ENCODE measurements at places on chromosomes 4 and X. TPM values are rescaled to one million over a fixed set of nuclear protein-coding genes. Genes with fewer than 3 reads are reported as not detected.

GRCh38 chr4:30656828-30657227 lies 63.3 kb upstream of the PCDH7 start:
- DNase-seq: no peak

The GCNA gene
- 3.1 TPM for total RNA-seq

DNA sequence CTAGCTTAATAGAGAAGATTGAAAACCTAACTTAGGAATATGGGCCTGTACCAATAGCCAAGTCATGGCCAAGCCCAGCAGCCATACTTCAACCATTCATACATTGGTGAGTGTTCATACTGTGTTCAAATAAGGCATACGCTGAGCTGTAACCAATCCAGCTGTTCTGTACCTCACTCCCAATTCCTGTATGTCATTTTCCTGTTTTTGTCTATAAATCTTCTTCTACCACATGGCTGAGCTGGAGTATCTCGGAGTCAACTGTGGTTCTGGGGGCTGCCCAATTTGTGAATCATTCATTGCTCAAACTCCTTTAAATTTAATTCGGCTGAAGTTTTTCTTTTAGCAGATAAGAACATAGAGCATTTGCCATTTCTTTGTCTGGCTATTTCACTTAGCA lies 195.3 kb upstream of the ANKRD50 start:
- DNase-seq: no peak

The SYNPO2 gene
- total RNA-seq: 12.3 TPM

DNA sequence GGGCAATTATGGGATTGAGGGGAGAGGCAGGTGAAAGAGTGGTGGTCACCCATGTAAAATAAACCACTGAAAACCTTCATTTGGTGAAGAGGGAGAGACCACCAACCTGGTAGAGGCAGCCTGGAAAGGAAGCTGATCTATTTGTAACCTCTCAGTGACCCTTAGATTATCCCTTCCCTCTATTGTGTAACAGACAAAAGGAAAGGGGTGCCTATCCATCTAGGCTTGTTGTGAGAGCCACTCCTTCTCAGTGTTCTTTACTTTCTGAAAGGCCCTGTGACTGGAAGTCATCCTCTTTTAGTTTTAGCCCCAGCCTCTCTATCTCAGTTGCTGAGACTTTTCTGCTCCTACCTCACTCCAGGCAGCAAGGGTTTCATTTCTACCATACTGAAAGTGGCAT lies 142.4 kb downstream of the TMEM164 start:
- DNase-seq: no peak

Data from chondrocyte (in vitro differentiated cells).